ENCODE measurements at places on chromosomes 16 and 17.

GRCh38 chr16:86865851-86866662 lies 287.7 kb downstream of the FOXL1 start:
- no peak overlapping the region for H3K4me3 ChIP-seq
- no peaks in the 10 kb centered on the region for H3K36me3 ChIP-seq
- no peaks in the 10 kb centered on the region for H3K27me3 ChIP-seq

DNA sequence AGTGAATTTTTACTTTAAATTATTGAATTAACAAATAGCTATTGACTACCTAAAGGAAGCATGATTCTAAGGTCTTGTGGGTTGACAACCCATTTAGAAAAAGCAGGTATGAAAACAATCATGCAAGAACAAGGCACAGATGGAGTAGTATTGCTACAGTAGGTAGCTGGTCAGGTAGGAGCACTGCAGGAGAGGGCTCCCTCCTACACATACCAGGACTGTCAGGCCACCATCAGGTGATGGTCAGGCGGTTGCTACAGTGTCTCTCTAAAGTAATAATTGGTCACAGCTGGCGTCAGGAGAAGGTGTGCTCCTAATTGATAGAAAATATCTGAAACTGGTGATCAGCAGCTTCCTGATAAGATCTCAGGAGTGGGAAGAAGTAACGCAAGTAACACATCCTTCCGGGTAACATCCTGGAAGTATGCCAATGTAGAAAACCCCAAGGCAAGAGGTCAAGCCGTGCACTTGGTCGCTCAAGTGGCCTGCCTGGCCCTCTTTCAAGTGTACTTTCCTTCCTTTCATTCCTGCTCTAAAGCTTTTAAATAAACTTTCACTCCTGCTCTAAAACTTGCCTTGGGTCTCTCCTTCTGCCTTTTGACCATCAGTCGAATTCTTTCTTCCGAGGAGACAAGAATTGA lies 486.5 kb downstream of the TMEM114 start:
- H3K27me3 ChIP-seq: no peaks in the 10 kb centered on the region
- H3K4me3 ChIP-seq: no peak overlapping the region
- no peaks in the 10 kb centered on the region for H3K36me3 ChIP-seq
- DNase-seq: no peak
- H3K4me1 ChIP-seq: no peaks in the 10 kb centered on the region

GRCh38 chr17:40452921-40453378 lies 9.7 kb downstream of the IGFBP4 start:
- DNase-seq: no peak
- no peak overlapping the region for H3K4me3 ChIP-seq
- peaks cover 38% of the 10 kb centered on the region for H3K4me1 ChIP-seq

DNA sequence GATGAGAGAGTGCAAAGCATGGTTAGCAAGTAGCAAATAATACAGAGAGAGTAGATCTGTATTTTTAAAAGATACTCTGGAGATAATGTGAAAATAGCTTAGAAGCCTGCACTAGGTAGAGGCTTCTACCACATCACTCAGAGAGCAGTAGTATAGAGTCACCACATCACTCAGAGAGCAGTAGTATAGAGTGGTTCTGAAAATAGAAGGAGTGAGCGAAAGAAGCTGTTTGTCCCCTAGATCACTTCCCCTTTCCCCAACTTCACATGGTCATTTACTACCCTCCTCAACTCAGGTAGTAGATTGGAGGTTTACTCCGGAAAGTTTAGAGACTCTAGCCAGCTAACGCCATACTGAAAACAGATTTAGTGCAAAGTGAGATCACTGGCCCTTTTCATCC lies 17.1 kb downstream of the DGKE start:
- H3K4me1 ChIP-seq: peaks cover 3% of the 10 kb centered on the region
- DNase-seq: no peak

GRCh38 chr16:83336603-83337002 lies 471.2 kb upstream of the HSBP1 start:
- H3K27me3 ChIP-seq: no peaks in the 10 kb centered on the region
- no peaks in the 10 kb centered on the region for H3K36me3 ChIP-seq
- no peak overlapping the region for H3K4me3 ChIP-seq
- DNase-seq: peak; percentile 1

DNA sequence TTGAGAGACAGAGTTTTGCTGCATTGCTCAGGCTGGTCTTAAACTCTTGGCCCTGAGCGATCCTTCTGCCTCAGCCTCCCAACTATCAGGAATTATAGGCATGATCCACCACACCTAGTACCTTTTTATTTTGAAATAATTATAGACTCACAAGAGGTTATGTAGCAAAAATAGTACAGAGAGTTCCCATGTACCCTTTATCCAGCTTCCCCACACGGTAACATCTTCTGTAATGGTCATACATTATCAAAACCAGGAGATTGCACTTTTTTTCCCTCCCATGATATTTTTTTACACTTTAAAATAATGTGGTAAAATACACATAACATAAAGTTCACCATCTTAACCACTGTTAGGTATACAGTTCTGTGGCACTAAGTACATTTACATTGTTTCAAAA lies 28.8 kb upstream of the CACNG4 start:
- no peaks in the 10 kb centered on the region for H3K27me3 ChIP-seq
- DNase-seq: no peak
- no peaks in the 10 kb centered on the region for H3K36me3 ChIP-seq
- H3K4me3 ChIP-seq: no peak overlapping the region
- no peak overlapping the region for H3K27ac ChIP-seq
- no peaks in the 10 kb centered on the region for H3K4me1 ChIP-seq

- H3K27me3 ChIP-seq: no peaks in the 10 kb centered on the region
- no peak overlapping the region for H3K4me3 ChIP-seq
- no peaks in the 10 kb centered on the region for H3K36me3 ChIP-seq
- H3K4me1 ChIP-seq: no peaks in the 10 kb centered on the region
Observed at GRCh38 chr17:8916466-8916865, 49.0 kb upstream of the PIK3R6 start.

DNA sequence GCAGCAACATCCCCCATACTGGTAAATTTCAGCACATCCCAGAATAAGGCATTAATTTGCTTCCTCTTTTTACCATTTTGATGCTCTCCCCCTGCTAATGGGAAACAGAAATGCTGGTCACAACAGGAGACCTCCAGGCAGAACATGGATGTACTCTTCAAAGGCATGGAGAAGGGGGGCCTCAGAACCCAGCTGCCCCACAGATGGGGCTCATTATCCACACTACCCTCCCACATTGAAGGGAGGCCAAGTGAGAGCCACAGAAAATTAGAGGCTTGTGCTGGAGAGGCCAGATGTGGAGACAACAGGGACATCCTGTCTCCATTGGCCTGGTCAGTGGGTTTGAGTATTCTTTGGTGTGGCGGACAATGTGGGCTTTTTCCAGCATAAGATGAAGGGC lies 150.1 kb upstream of the CDH11 start:
- no peak overlapping the region for H3K4me3 ChIP-seq
- H3K27me3 ChIP-seq: no peaks in the 10 kb centered on the region
- H3K36me3 ChIP-seq: no peaks in the 10 kb centered on the region
- no peak for DNase-seq
- H3K4me1 ChIP-seq: no peaks in the 10 kb centered on the region
- no peak overlapping the region for H3K27ac ChIP-seq

- no peaks in the 10 kb centered on the region for H3K4me1 ChIP-seq
- H3K4me3 ChIP-seq: no peak overlapping the region
- no peaks in the 10 kb centered on the region for H3K36me3 ChIP-seq
- no peak for DNase-seq
- no peak overlapping the region for H3K27ac ChIP-seq
Observed at GRCh38 chr16:12449795-12450194, 353.9 kb downstream of the CPPED1 start.

DNA sequence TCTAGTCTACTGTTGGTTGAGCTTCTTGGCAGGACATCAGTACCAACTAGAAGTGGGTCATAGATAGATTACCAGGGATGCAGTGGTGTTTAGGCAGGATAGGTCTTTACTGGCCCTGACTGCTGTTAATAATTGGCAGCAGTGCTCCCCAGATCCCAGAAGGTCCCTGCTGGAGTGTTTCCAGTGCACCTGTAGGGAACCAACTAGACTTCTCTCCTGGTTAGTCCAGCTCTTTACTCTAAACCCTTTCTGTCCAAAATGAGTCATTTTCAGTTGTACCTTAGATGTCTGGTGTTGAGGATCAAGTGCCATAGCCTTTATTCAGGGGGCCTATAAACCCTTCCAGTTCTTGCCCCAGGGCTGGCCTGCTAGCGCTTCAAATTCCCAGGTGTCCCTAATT lies 8.7 kb downstream of the POLR2C start:
- H3K4me1 ChIP-seq: peaks cover 12% of the 10 kb centered on the region
- H3K4me3 ChIP-seq: no peak overlapping the region
- peaks cover 25% of the 10 kb centered on the region for H3K36me3 ChIP-seq
- DNase-seq: no peak
- no peak overlapping the region for H3K27ac ChIP-seq

- no peak overlapping the region for H3K27ac ChIP-seq
- no peaks in the 10 kb centered on the region for H3K27me3 ChIP-seq
- no peaks in the 10 kb centered on the region for H3K36me3 ChIP-seq
- H3K4me1 ChIP-seq: no peaks in the 10 kb centered on the region
- H3K4me3 ChIP-seq: no peak overlapping the region
- no peak for DNase-seq
Observed at GRCh38 chr17:51706093-51706492, 445.7 kb downstream of the UTP18 start.

DNA sequence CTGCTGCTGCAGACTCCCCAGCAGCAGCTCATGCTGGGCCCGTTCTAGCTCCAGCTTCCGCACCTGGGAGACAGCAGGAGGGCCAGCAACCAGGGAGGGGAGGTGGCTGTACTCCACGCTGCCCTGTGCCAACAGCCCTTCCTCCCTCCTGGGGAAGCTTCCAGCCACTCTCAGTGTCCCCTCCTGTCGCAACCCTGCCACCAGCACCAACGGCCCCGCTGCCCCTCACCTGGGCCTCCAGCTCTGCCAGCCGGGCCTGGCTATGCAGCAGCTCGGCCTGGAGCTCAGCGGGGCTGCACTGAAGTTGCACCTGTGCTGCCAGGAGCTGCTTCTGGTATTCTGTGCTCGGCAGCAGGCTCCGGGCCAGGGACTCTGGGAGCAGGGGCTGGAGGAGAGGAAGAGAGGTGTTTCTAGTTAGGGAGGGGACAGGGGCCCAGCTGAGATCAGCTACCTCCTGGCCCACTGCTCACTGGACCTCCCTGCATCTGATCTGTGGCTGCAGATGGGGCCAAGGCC lies 15.4 kb upstream of the MRPL38 start:
- H3K4me3 ChIP-seq: no peak overlapping the region
- no peaks in the 10 kb centered on the region for H3K4me1 ChIP-seq
- DNase-seq: no peak

- DNase-seq: no peak
- no peak overlapping the region for H3K27ac ChIP-seq
- H3K4me3 ChIP-seq: peak overlapping the region; percentile 41
- no peaks in the 10 kb centered on the region for H3K36me3 ChIP-seq
- peaks cover 3% of the 10 kb centered on the region for H3K27me3 ChIP-seq
Observed at GRCh38 chr17:28319598-28319935, 567 bp downstream of the TMEM97 start.
